MV-4-11 (cell line): ENCODE measurements at places on chromosomes 7 and 10.

- no peak for DNase-seq
Measured at GRCh38 chr7:74302745-74303221, 13.6 kb downstream of the CLIP2 start.

- DNase-seq: no peak
Measured at GRCh38 chr10:126585249-126586017, 85.1 kb downstream of the C10orf90 start.

- no peak for DNase-seq
Measured at GRCh38 chr10:7102557-7103349, 308.1 kb downstream of the SFMBT2 start.

GRCh38 chr7:87598234-87599009 is 2.3 kb downstream of the ABCB1 start:
- no peak for DNase-seq

DNA sequence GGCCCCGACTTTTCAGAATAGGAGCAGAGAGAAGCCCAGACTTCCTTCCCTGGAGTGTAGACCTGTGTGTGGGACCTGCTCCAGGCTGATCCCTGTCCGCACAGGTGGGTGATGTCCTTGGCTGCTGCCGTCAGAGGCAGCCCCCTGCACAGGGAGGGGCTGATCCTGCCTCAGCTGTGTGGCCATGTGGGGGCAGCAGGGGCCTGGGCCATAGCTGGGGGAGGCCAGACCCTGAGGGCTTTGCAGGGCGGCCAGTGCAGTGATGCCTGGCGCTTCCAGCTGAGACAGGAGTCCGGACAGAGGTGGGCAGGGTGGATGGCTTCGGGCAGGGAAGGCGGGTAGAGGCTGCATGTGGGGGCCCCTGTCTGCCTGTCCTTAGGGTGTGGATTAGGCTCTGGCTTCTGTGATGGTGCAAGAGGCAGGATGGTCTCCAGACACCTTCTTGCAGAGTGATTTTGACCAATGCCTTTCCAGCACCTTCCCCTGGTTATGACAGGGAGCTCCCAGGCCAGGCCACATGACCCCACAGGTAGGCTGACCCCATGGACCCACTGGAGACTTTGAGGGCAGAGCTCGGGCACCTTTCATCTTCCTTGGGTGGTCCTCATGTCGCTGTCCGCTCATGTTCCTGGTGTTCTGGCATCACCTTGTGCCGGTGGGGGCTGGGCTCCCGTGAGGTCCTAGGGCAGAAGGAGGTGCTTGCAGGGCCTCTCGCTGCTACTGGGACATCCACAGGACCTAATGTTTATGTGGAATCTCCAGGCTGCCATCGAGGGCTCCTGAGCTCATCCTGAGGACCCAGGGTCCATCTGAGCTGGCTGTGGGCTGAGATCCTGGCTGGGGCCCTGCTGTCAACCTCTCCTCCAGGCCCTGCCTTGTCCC is 141.5 kb downstream of the ADCY1 start:
- DNase-seq: no peak

DNA sequence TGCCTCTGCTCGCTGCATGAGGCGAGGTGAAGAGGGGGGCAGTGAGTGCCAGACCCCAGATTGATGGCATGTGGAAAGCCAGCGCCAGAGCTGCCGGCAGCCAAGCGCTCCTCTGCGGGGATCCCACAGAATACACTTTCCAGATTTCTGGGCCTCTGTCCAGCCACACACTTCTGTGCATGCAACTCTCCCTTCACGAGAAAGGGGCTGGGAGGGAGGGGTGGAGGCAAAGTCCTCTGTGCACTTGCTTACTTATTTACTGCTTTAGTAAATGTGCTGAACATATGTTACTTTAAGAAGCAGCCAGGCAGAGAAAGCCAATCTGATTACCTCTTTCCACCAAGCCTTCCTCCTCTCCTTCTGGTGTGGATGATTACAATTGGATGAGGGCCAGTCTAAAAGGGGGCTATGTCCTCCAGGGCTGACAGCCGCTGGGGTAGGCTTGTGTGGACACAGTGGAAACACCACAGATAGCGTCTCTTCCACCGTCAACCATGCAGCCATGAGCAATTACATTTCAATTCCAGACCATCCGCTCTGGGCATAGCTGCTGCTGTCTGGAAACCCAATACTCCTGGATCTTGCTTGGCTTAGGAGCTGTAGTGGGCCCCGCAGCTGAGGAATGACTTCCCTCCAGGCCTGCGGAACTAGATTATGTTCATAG is 322.8 kb upstream of the ANKRD30A start:
- no peak for DNase-seq

DNA sequence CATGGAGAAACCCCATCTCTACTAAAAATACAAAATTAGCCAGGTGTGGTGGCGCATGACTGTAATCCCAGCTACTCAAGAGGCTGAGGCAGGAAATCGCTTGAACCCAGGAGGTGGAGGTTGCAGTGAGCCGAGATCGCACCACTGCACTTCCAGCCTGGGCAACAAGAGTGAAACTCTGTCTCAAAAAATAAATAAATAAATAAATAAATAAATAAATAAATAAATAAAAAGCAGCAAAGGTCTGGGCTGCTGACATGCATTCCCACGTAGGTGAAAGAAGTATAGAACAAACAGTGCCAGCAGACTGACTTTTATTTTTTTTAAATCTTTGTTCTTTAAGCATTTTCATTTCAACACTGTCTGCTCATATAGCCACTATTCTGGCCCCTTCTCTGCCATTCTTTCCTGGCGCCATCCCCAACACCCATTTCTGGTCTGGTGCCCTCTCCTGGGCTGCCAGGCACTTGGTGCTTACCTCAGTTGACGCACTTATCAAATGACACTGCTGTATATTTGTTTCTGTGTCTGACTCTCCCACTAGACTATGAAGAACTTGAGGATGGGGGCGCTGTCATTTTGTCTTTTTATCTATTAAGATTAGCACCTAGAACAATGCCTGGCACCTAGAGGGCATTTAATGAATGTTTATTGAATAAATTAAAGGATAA is 15.6 kb downstream of the FAM107B start:
- no peak for DNase-seq

DNA sequence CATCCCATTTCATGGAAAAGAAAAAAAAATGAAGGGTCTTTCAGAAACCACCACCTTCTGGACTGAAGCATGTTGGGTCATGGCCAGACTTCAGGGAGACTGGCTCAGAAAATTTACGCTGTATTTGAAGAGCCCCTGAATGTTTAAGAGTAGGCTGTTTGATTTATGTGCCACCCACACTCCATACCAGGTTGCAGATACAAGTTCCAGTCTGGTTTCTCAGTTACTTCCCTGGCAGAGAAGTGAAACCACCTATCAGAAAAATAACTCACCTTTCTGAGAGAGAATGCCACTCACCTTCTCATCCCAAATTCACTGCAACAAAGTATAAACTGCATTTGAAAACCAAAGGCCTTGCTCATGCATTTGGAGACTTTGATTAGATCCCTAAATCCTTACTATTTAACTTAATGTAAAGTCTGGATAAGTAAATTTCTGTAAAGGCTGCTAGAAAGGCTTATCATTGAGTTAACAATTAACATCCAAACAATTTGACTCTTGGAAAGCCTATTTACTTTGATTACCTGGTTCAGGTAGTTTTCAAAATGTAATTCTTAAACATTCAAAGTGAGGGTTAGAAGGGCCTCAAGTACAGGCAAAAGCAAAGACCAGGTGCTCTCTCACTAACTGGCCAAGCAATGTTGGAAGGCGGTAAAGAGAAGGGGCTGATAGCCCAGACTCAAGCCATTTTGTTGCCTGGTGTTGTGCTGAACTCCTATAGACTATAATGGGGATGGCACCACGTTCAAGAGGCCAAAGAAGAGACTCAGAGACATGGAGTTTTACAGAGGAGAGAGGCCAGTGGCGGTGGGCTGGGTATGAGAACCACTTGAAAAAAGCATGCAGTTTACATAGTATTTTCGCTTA is 12.8 kb upstream of the ADD3 start:
- no peak for DNase-seq

GRCh38 chr7:30965372-30965771 is 1.6 kb downstream of the GHRHR start:
- DNase-seq: no peak

- no peak for DNase-seq
Measured at GRCh38 chr7:19066170-19066569, 51.3 kb downstream of the TWIST1 start.

DNA sequence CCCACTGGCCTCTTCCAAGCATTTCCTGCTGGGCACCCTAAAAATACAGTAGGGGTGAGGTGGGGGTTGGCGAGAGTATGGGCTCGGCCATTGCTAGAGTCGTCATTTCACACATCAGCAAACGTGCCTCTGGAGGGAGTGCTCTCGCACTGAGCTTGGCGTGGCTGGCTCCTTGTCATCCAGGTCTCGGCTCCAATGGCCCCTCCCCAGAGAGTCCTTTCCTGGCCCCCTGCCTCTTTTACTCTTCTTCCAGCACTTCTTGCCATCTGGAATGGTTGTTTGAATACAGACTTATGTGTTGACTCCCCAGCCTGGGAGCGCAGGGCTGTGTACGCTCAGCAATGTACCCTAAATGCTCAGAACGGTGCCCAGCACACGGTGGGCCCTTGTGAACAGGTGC is 18.8 kb downstream of the UNC5B start:
- DNase-seq: no peak

- DNase-seq: no peak
Measured at GRCh38 chr10:88528806-88529570, 54.1 kb downstream of the RNLS start.

GRCh38 chr10:91350651-91351081 is 59.5 kb upstream of the HECTD2 start:
- no peak for DNase-seq

DNA sequence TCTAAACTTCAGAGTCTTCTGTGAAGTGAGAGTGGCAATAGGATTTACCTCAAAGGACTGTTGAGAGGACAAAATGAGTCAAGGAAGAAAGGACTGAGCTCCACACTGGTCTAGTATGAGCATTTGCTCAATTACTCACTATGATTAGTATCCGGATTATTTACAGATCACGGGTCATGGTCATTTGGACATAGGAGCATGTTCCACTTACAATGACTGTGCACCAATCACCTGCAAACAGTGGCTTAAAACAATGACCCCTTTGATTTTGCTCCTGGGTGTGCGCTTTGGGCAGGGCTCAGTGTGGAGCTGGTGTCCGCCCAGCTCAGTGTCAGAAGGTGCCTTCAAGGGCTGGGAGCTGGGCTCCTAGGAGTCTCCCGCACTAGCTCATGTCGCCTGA is 225.4 kb downstream of the TCERG1L start:
- no peak for DNase-seq

GRCh38 chr10:38741226-38741625 is 647.1 kb downstream of the ZNF37A start:
- no peak for DNase-seq

GRCh38 chr10:109456566-109457301 is 466.6 kb downstream of the XPNPEP1 start:
- DNase-seq: no peak

DNA sequence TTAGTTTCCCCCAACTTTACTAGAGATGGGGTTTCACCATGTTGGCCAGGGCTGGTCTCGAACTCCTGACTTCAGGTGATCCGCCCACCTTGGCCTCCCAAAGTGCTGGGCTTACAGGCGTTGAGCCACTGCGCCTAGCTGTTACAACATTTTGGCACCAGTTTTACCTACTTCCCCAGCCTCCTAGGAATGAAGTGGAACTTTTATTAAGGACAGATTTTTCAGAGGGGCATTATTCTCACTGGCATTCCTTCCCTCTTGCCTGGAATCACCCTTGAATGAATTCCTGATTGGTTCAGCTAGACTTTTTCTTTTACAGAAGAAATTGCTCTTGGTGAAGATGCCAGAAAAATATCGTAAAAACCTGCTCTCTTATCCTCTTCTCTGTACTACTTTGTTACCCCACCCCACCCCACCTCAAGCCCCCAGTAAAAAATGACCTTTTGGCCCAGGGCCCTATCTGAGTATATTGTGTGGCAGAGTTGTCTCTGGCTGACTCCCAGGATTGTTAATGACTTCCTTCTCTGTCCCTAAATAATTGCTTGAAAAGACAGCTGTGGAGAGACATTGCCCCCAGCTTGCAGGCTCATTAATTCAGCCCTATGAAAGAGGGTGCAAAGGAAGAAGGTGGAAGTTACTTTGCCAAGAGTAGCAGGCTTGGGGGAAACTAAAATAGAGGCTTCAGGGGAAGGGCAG is 189.6 kb downstream of the AUTS2 start:
- DNase-seq: no peak
